ENCODE measurements at places on chromosomes 3 and 15.

GRCh38 chr3:124858275-124858674 is 28.9 kb downstream of the ITGB5 start:
- no peak for DNase-seq

- no peak for DNase-seq
Measured at GRCh38 chr3:84993956-84994355, 35.2 kb downstream of the CADM2 start.

- no peak for DNase-seq
Measured at GRCh38 chr3:39137991-39138803, 15.2 kb downstream of the CSRNP1 start.

DNA sequence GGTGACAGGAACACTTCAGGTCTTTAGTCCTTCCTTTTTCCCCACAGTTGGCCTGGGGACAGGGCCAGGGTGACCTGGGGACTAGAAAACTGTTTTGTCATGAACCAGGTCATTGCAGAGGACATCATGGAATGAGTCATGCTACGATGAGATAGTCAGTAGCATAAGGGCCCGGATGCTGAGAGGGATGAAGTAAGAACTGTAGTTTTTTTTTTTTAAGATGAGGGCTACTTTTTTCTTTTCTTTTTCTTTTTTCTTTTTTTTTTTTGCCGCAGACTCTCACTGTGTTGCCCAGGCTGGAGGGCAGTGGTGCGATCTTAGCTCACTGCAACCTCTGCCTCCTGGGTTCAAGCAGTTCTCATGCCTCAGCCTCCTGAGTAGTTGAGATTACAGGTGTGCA is 8.0 kb downstream of the MAP2K5 start:
- no peak for DNase-seq
